ENCODE measurements at places on chromosomes 11 and 22. TPM values are rescaled to one million over a fixed set of nuclear protein-coding genes. Genes with fewer than 3 reads are reported as not detected.

Gene RAB39A
- not detected for total RNA-seq

DNA sequence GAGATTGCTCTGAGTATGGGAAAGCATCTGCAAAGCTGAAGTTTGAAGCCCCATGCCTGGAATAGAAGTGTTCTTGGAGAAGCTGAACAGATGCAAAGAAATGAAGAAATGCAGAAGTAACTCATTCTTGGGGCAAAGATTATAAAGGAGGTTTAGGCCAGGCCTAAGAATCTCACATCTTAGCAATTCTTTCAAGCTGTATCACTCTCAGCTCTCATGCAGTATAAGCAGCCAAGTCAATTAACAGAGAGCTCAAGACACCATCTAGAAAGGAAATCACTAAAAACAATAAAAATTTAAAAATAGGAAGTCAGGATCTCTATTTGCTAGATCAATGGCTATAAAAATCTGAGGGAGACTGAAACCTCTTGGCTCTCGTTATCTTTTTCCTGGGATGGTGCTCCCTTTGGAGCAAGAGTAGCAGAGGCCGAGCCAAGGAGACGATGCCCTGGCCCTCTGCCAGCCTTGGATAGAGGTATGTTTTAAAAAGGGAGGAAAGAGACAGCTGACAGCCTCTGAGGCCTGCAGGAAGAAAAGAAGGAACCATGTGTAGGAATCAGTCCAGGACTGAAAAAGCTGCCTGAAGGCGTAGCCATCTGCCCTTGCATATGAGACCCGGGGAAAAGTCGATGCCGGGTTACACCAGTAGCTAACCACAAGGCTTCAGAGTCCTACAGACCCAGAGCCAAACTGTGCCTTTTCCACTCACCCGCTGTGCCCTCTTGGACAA is 229.8 kb downstream of the BLID start:
- no peak for DNase-seq

DNA sequence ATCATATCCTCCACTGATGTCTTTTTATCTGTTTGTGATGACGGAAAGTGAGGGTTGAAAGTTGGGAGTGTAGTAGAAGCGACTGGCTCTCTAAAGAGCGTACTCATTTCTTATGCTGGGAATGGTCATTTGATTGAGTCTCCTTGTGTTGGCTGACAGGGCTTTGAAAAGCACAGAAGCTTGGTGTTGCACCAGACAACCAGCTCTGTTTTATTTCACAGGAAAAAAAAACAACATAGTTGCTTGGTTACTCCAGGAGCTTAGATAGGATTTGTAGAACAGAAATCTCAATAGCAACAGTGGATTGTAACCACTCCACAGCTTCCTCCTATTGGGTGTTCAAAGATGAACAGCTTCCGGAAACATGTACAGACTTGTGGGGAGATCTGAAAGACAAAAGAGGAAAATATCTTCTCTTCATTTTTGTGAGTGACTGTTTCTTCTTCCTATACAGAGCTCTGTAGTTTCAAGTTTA is 2.7 kb downstream of the RBM14 start:
- DNase-seq = no peak

GRCh38 chr11:30583476-30584280 is 2.5 kb downstream of the MPPED2 start:
- DNase-seq = no peak
